ENCODE measurements at places on chromosomes 3 and 15. TPM values are rescaled to one million over a fixed set of nuclear protein-coding genes. Genes with fewer than 3 reads are reported as not detected.

Gene PRKCD
- total RNA-seq, result 2.2 TPM

Gene ZNF501
- 7.2 TPM for total RNA-seq

Gene GOLGA6L4
- total RNA-seq, result 1.8 TPM

Gene SUMF1
- 99.6 TPM for total RNA-seq

Gene ZNF774
- total RNA-seq, result 1.8 TPM

Gene IQCF5
- not detected for total RNA-seq

Gene GP5
- 0.36 TPM for total RNA-seq

Gene EXOG
- total RNA-seq, result 14.5 TPM

Gene TMEM44
- total RNA-seq, result 20.3 TPM

Gene TERC
- 144 TPM for total RNA-seq

Gene IFT80
- 63.6 TPM for total RNA-seq

Gene TF
- total RNA-seq, result 0.88 TPM

Gene GOLGA6L7
- total RNA-seq, result not detected

Gene MEGF11
- total RNA-seq, result not detected

Gene LRRIQ4
- total RNA-seq, result 0.29 TPM

Data from osteoblast (primary cell).